ENCODE measurements at places on chromosomes 2 and 18.

- no peak for DNase-seq
Observed at GRCh38 chr18:27931535-27931934, 245.4 kb downstream of the CDH2 start.

DNA sequence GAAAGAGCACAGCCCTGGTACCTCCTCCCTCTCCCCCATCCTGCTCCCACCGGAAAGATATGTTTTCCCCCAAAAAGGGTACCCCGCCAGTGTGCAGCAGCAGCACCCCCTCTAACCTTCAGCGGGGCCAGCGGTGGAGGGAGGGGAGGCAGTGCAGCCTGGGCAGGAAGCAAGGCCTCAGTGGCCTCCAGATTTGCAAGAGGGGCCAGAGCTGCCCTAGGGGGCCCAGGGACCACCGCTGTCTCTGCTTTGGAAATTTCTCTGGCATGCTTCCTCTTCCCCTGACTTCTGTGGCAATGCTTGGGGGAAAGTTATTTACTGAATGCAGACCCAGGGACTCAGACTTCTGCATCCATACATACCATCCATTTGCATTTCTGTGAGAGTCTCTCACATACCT is 111.5 kb downstream of the KLHL29 start:
- DNase-seq: no peak

GRCh38 chr2:220555961-220556630 is 928.7 kb downstream of the SLC4A3 start:
- DNase-seq: no peak

DNA sequence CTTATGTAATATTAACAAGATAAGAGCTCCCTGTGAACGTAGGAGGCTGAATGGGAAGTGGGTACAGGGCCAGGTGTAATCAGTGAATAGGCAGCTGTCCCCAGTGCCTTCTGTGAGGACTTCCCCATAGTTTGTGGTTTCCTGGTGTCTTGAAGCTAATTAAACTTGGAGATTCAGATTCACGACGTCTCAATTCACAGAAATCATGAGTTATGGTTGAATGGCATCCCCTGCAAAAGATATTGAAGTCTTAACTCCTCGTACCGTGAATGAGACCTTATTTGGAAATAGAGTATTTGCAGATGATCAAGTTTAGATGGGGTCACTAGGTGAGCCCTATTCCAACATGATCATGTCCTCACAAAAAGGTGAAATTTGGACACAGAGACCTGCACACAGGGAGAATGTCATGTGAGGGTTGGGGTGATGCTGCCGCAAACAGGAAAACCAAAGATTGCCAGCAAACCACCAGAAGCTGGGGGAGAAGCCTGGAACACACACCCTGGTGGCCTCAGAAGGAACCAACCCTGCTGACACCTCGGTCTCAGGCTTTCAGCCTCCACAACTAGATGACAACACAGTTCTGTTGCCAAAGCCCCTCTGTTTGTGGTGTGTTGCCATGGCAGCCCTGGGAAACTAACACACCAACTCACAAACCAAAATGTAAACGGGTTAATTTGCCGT is 13.2 kb downstream of the ARL4C start:
- DNase-seq: peak; percentile 66

- no peak for DNase-seq
Observed at GRCh38 chr18:48029296-48029986, 99.0 kb upstream of the SMAD2 start.

DNA sequence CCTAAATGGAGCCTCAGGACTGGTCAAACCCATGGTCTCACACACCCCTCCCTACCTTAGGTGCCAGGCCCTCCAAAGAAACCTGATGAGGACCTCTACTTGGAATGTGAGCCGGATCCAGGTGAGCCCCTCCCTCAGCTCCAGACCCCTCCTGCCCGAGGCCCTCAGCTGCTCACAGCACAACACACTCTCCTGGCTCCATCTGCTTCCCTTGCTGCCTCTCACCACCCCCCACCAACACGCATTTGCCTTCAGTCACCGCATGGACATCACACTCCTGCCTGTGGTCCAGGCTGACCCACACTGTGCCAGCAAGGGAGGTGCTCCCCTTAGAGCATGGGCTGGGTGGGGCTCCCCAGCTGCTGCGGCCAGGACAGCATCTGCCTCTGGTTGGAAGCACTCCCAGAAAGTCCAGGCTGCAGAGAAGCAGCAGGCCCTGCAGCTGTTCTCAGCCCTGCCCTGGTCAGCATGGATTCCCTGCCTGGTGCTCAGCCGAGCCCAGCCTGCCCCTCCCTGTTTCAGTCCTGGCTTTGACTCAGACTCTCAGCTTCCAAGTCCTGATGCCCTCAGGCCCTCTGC is 15.1 kb downstream of the SH2D6 start:
- DNase-seq: no peak

GRCh38 chr2:145631561-145631960 is 1111.6 kb upstream of the ZEB2 start:
- no peak for DNase-seq

- DNase-seq: no peak
Observed at GRCh38 chr2:75241696-75242095, 42.4 kb upstream of the TACR1 start.

GRCh38 chr2:106565599-106565998 is 78.4 kb downstream of the CD8B2 start:
- no peak for DNase-seq

DNA sequence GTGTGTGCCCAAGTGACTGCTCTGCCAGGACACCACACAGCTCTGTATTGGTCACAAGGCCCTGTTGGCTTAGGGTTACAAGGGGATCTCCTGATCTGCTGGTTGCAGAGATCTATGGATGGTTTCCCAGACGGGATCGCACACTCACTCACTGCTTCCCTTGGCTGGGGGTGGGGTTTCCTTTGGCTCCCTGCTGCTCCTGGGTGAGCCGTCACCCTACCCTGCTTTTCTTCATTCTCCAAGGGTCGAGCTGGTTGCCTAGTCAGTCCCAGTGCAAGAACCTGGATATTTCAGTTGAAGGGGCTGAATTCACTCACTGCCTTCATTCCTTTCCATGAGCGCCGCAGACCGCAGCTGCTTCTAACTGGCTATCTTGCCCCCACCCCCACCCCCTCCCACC is 56.3 kb downstream of the GTF3C3 start:
- DNase-seq: no peak

GRCh38 chr2:174826051-174826450 is 61.8 kb upstream of the CHRNA1 start:
- DNase-seq: no peak

DNA sequence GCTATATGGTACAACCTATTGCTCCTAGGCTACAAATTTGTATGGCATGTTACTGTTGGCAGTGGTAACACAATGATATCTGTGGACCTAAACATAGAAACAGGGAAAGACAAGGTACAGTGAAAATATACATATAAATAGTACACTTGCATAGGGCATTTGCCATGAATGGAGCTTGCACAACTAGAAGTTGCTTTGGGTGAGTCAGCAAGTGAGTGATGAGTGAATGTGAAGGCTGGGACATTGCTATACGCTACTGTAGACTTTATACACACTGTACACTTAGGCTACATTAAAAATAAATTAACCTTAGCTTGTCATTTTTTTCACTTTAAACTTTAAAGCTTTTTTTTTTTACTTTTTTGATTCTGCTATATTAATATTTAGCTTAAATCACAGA is 500.0 kb upstream of the SETBP1 start:
- no peak for DNase-seq

- DNase-seq: no peak
Observed at GRCh38 chr2:175432021-175432420, 250.5 kb upstream of the ATP5MC3 start.

GRCh38 chr18:53610957-53611356 is 613.5 kb downstream of the MBD2 start:
- DNase-seq: no peak

DNA sequence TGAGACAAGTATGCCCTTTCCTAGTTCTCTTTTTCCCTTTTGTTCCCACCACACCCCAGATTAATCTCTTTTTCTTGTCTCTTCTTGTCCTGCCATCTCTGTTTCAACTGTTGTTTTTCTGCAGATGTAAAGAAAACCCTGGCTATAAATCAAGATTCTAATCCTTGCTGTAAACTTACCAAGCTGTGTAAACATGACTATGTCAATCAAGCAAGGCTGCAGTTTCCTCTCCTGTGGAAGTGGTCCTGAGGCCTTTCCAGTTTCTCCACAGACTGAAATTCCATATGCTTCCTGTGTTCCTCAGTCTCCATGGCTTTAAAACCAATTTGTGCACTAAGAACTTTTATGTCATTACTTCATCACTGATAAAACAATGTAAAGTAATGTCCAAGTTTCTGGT is 288.8 kb upstream of the PIK3C3 start:
- no peak for DNase-seq

GRCh38 chr18:62991959-62992358 is 276.6 kb downstream of the PHLPP1 start:
- DNase-seq: no peak

DNA sequence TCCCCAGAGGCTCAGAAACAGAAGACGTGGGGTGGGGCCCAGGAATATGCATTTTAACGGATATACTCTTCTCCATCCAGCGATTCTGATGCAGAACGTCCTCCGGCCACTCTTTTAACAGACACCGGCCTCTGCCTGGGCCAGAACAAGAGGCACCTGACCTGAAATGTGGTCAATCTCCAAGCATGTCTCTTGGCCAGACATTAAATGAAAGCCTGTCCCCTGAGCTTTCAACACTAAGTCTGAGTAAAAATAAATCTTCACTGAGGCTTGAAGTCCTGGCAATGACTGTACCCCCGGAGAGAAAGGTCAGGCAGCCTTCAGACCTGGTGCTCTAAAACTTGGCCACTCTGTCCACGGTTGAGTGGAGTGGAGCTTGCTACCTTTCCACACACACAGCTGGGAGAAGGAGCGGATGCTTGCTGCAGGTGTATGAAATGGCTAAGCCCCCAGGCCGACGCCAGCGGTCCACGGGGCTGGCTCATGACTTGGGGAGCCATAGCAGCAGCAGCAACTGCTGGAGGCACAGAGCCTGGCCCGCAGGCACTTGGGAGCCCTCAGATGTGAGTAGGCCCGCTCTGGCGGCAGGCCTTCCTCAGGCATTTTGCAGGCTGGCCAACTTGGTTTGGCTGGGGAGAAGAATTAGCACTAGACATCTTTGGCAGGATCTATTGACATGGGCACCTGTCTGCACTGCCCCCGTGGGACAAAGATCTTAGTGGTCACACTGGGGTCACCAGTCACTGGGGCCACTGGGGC is 79.7 kb downstream of the TMEM17 start:
- DNase-seq: no peak

- DNase-seq: no peak
Observed at GRCh38 chr2:28745876-28746275, 5.8 kb upstream of the PPP1CB start.

Data from activated CD8-positive, alpha-beta memory T cell treated with anti-CD3 and anti-CD28 coated beads for 1 hour (primary cell).